Fibroblast of skin of abdomen (primary cell): ENCODE measurements at places on chromosomes 3 and 15.

DNA sequence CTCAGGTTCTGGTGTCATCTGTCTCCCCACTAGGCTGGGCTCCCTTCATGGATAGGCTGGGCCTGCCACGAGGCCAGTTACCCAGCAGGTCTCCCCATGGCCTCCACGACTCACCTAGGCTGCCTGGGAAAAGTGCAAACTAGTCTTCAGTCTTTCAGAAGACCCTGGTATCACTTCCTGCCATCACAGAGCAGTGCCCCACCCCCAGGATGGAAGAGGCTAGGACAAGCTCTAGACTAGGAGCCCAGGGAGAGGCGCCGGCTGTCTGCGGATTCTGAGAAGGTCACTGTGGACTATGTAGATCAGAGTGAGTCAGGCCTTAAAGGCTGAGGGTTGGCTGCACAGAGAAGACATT, 63.7 kb downstream of the CORO2B start:
- DNase-seq, result no peak

DNA sequence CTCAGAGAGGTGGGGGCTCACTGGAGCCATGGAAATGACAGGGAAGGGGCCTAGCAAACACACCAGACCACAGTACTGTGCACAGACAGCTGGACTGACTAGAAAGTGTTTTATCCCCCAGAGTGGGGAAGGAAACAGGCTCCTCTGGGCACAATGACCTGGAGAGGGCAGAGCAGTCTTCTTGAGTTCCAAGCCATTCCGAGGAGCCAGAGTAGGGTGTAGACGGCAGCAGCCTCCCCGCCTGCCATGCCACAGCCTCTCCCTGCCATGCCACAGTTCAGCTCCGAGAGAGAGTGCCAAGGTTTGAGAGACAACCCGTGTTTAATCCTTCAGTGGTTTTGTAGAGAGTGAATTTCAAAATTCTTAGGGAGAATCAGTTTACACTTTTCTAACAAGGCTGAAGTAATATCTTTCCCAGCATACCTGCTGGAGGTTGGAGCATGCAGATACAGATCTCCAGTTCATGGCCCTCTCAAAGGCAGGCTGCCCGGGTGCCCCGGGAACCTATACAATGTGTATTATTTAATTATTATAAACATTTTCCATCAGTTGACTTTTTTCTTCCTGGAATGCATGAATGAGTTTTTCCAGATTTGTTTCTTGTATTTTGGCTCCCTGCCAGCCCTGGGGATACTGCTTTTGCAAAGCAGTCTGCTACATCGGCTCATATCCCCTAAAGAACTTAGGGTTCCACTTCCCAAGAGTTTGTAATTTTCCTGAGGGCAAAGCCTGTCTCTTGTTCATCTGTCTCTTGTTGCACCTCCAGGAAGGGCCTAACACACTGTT, 3.2 kb downstream of the PODXL2 start:
- no peak for DNase-seq

DNA sequence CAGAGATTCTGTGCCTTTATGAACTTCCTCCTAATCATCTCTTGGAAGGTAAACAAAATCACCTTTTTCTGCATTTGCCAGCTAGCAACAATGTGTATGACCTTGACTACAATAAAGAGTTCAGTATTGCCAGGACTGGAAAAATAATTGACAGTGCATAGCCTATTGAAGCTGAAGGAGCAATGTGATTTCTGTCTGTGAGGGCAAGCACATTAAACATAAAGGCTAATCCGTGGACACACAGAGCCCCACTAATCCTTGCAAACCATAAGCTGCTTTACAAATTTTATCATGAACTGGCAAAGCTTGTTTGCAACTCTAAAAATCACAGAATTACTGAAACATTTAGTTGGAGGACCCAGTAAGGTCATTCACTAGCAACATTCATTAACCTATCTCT, 563.8 kb downstream of the PYDC2 start:
- DNase-seq, result no peak

- no peak for DNase-seq
Measured at GRCh38 chr3:142337994-142338393, 109.8 kb downstream of the XRN1 start.
